ENCODE measurements at places on chromosomes 4 and X.

- no peak for DNase-seq
- H3K27ac ChIP-seq = no peak overlapping the region
- H3K27me3 ChIP-seq = no peaks in the 10 kb centered on the region
Measured at GRCh38 chrX:36986231-36986630, 21.9 kb upstream of the FAM47C start.

GRCh38 chr4:176358083-176358469, 38.3 kb downstream of the SPCS3 start:
- no peaks in the 10 kb centered on the region for H3K27me3 ChIP-seq
- H3K4me1 ChIP-seq = peaks cover 8% of the 10 kb centered on the region

DNA sequence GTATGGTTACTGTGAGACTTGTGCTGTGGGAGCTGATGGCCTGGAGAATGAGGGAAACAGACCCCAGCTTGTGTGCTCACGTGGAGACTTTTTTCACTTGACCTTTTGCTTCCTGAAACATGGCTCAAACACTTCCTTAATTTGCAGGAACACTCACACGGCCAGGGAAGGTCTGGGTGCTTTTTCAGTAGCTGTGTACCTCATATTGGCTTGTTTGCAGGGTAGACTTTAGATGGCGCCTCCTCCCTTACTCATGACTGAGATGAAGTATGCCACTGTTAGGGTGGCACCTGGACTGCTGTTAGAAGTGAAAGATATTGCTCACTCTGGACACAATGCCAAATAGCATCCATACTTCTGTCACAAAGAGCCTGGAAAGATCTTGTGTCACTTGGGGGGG, 75.7 kb upstream of the WDR1 start:
- no peaks in the 10 kb centered on the region for H3K4me1 ChIP-seq
- no peak overlapping the region for H3K4me3 ChIP-seq
- H3K27me3 ChIP-seq = no peaks in the 10 kb centered on the region
- no peaks in the 10 kb centered on the region for H3K36me3 ChIP-seq
- no peak overlapping the region for H3K27ac ChIP-seq

- DNase-seq = no peak
- no peak overlapping the region for H3K4me3 ChIP-seq
- H3K27me3 ChIP-seq = peaks cover 3% of the 10 kb centered on the region
- no peaks in the 10 kb centered on the region for H3K36me3 ChIP-seq
Measured at GRCh38 chr4:73650250-73650649, 30.0 kb upstream of the RASSF6 start.

DNA sequence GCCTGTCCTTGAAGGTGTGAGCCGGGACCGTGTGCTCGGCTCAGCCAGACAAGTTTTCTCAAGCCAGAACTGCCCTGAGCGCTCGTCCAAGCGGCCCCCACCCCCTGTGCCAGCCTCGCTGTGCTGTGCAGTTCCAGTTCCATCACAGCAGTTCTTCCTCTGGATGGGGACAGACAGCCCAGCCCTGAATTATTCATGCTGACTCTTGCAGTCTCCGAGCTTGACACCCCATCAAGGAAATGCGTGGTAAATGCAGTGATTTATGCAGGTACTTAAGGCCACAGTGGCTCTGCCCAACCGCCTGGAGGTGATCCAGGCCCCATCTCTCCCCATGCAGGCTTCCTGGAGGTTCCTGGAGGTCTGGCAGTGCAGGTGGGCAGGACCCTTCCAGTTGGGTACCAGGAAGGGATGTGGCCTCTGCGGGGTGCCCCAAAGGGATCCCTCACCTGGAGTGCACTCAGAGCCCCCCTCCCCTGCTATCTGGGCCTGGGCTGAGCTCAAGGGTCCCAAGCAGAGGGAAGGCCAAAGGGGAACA, 44.8 kb upstream of the HMX1 start:
- no peak overlapping the region for H3K27ac ChIP-seq
- no peaks in the 10 kb centered on the region for H3K36me3 ChIP-seq
- H3K4me3 ChIP-seq = no peak overlapping the region

DNA sequence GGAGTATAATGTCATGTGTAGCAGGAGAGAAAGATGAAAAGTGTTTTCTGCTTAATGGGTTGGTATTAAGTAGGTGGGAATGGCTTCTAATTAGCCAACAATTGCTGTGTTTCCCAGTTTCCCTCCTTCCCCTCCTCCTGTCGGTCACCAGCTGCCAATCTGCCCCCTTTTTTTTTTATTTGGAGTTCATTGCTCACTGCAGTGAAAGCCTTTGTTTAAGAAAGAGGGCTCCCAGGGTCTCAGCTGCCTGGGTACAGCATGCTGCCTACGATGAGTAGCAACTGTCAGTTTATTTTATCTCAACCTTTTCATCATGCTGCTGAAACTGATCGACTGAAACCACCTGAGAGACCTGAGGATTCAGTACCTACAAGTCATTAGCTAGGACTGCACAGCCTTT, 149.0 kb downstream of the POU4F2 start:
- no peaks in the 10 kb centered on the region for H3K4me1 ChIP-seq
- H3K4me3 ChIP-seq = no peak overlapping the region
- H3K27ac ChIP-seq = no peak overlapping the region
- H3K27me3 ChIP-seq = no peaks in the 10 kb centered on the region
- no peak for DNase-seq

DNA sequence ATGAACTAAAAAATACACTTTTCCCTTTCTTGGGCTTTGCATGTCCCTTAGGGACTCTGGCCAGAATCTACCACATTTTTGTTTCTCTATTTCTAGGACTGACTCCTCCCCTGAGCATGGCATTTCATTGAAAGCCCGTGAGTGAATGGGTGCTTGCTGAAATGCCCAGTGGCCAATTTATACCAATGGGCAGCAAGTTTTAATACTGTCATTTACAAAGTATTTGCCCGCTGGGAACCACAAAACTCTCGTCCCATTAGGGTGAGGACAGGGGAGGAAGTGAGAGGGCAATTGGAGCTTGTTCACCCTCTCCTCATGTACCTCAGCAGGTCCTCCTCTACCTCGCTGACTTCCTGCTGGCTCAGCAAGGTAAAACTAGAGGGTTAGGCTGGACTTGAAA, 1.1 kb downstream of the SRPX2 start:
- H3K4me3 ChIP-seq = peak overlapping the region; percentile 47
- H3K4me1 ChIP-seq = peaks cover 19% of the 10 kb centered on the region
- peak overlapping the region; percentile 29 for H3K27ac ChIP-seq
- peaks cover 2% of the 10 kb centered on the region for H3K27me3 ChIP-seq
- no peak for DNase-seq

- H3K36me3 ChIP-seq = no peaks in the 10 kb centered on the region
- no peaks in the 10 kb centered on the region for H3K4me1 ChIP-seq
Measured at GRCh38 chrX:123267220-123267619, 83.1 kb downstream of the GRIA3 start.

DNA sequence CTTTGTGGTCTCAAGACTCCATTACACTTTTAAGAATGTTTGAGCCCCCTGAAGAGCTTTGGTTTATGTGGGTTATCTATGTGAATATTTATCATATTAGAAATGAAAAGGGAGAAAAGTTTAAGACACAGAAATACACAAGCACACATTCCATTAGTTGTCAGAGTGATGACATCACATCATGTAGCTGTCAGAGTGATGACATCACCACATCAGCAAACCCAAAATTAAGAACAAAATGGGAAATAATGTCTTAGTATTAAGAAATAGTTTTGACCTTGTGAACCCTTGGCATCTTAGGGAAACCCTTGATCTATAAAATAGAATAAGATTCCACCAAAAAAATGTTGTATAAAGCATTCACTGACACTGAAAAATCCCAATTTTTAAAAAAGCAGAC, 195.9 kb downstream of the TSPAN5 start:
- no peak overlapping the region for H3K27ac ChIP-seq
- no peaks in the 10 kb centered on the region for H3K36me3 ChIP-seq
- H3K4me1 ChIP-seq = no peaks in the 10 kb centered on the region
- no peaks in the 10 kb centered on the region for H3K27me3 ChIP-seq
- H3K4me3 ChIP-seq = no peak overlapping the region
- DNase-seq = no peak

- no peaks in the 10 kb centered on the region for H3K4me1 ChIP-seq
- no peak for DNase-seq
- H3K27ac ChIP-seq = no peak overlapping the region
- no peaks in the 10 kb centered on the region for H3K27me3 ChIP-seq
Measured at GRCh38 chr4:13673167-13673566, 45.6 kb upstream of the BOD1L1 start.

All from IMR-90 (cell line).